ENCODE measurements at places on chromosomes 13 and 19. TPM values are rescaled to one million over a fixed set of nuclear protein-coding genes. Genes with fewer than 3 reads are reported as not detected.
A peak's percentile ranks its signal among the peaks of the same experiment; 100 is the strongest.

DNA sequence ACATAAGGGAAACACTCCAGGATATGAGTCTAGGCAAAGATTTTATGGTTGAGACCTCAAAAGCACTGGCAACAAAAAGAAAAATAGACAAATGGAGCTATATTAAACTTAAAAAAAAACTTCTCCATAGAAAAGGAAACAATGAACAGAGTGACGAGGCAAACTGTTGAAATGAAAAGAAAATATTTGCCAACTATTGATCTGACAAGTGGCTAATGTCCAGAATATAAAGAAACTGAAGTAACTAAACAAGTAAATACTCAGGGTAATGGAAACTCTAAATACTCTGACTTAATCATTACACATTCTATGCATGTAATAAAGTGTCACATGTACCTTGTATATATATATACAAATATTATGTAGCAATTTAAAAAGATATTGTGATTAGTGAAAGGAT lies 562.5 kb downstream of the GPC5 start:
- no peak for DNase-seq

DNA sequence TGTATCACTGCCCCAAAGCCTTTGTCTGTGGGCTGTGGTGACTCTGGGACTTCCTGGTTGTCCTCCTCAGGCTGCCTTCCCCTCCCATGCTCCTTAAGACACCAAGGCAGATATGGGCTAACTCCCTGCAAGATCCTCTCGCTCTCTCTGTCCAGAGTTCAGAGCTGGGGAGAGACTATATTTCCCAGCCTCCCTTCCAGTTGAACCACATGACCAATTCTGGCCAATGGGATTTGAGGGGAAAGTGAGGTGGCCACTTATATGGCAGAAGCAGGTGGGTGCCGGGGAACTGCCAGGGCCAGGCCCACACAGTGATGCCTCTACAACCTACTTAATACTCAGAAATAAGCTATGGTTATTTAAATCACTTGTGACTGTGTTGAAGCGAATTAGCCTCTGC lies 16.2 kb upstream of the ANGPTL8 start:
- DNase-seq, result no peak

The ZNF155 gene
- total RNA-seq, result 7.5 TPM

The ZNF528 gene
- total RNA-seq, result 28.8 TPM

- DNase-seq, result peak; percentile 26
Measured at GRCh38 chr19:14347999-14348889, 33.0 kb upstream of the ADGRE5 start.

- DNase-seq, result peak; percentile 64
Measured at GRCh38 chr13:46575818-46576221, 22.9 kb downstream of the LRCH1 start.

The ZNF229 gene
- 16.8 TPM for total RNA-seq

The NLRP5 gene
- not detected for total RNA-seq

DNA sequence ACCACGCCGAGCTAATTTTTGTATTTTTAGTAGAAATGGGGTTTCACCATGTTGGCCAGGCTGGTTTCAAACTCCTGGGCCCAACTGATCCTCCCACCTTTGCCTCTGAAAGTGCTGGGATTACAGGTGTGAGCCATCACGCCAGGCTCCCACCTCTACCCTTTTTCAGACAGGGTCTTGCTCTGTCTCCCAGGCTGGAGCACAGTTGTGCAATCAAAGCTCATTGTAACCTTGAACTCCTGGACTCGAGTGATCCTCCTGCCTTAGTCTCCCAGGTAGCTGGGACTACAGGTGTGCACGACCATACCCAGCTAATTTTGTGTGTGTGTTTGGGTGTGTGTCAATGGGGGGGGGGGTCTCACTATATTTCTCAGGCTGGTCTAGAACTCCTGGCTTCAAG lies 1.7 kb downstream of the RASGRP4 start:
- no peak for DNase-seq

- no peak for DNase-seq
Measured at GRCh38 chr19:58513213-58513693, 1.5 kb upstream of the SLC27A5 start.

DNA sequence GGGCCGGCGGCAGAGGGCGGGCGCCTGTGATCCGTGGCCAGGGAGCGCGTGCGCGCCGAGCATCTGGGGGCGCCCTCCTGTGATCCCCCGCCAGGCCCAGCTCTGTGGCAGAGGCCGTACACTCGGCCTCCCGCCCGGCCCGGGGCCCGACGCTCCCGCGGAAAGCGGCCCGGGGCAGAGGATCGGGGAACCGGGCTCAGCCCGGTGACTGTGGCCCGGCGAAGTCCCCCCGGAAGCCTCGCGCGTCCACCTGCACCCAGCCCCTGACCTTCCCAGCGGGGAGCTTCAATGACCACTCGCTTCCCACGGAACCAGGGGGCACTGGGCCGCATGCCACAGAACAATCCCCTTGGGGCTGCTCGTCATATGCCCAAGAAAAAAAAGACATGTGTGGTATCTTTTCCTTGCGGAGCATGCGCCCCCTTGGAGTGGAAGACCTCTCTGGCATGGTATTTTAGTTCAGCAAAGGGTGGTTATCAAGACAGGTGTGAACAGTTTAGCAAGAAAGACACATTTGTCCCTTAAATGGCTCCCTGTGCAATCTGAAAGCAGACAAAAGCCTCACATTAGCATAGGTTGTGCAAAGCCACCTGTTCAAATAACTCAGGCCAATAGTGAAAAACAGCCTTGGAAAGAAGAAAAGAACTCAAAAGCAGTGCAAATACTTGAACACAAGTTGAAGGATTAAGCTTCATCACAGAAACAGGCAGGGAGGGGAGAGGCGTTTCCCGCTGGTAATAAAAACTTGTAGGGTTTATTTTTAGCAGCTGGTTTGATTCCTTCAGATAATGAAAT lies 290.9 kb upstream of the SOX21 start:
- no peak for DNase-seq

DNA sequence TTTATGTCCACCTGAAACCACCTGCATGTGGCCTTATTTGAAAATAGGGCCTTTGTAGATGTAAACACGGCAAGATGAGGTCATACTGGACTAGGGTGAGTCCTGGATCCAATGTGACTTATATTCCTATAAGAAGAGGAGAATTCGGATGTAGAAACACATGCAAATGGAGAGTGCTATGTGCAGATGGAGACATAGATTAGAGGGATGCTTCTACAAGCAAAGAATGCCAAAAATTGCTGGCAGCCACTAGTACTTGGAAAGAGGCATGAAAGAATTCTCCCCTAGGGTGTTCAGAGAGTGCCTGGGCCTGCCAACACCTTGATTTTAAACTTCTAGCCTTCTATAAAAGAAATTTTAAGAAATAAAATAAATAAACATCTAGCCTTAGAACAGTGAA lies 226.1 kb downstream of the RFC3 start:
- peak; percentile 59 for DNase-seq
